ENCODE measurements at places on chromosomes 11 and 22. TPM values are rescaled to one million over a fixed set of nuclear protein-coding genes. Genes with fewer than 3 reads are reported as not detected.

TBX10 gene
- not detected for total RNA-seq

AMPD3 gene
- total RNA-seq, result 2.1 TPM

FAM83F gene
- total RNA-seq, result 13.5 TPM

RAB38 gene
- total RNA-seq, result 14.2 TPM

APOBEC3A gene
- total RNA-seq, result not detected

PANX3 gene
- not detected for total RNA-seq

SAA4 gene
- total RNA-seq, result not detected

KRTAP5-9 gene
- total RNA-seq, result not detected

GLYATL2 gene
- total RNA-seq, result 0.63 TPM

GRCh38 chr22:41181349-41182241 is 23.5 kb upstream of the L3MBTL2 start:
- H3K27ac ChIP-seq, result peak overlapping the region; percentile 86
- peaks cover 17% of the 10 kb centered on the region for H3K4me1 ChIP-seq
- DNase-seq, result peak; percentile 67

GRCh38 chr11:2194877-2195755 is 23.5 kb upstream of the TH start:
- H3K27ac ChIP-seq, result no peak overlapping the region
- no peak overlapping the region for H3K4me3 ChIP-seq
- H3K4me1 ChIP-seq, result no peaks in the 10 kb centered on the region
- no peaks in the 10 kb centered on the region for H3K36me3 ChIP-seq
- DNase-seq, result peak; percentile 76

- H3K4me1 ChIP-seq, result peaks cover 8% of the 10 kb centered on the region
- H3K27ac ChIP-seq, result peak overlapping the region; percentile 94
- DNase-seq, result peak; percentile 62
- H3K36me3 ChIP-seq, result peaks cover 8% of the 10 kb centered on the region
- peak overlapping the region; percentile 63 for H3K4me3 ChIP-seq
These were observed 679 bp upstream of the DPP3 start for GRCh38 chr11:66479394-66480116.

GRCh38 chr11:133927690-133928627 is 28.8 kb downstream of the IGSF9B start:
- H3K4me3 ChIP-seq, result no peak overlapping the region
- peaks cover 12% of the 10 kb centered on the region for H3K36me3 ChIP-seq
- no peaks in the 10 kb centered on the region for H3K4me1 ChIP-seq
- DNase-seq, result peak; percentile 85
- H3K27ac ChIP-seq, result no peak overlapping the region
- no peaks in the 10 kb centered on the region for H3K27me3 ChIP-seq

DNA sequence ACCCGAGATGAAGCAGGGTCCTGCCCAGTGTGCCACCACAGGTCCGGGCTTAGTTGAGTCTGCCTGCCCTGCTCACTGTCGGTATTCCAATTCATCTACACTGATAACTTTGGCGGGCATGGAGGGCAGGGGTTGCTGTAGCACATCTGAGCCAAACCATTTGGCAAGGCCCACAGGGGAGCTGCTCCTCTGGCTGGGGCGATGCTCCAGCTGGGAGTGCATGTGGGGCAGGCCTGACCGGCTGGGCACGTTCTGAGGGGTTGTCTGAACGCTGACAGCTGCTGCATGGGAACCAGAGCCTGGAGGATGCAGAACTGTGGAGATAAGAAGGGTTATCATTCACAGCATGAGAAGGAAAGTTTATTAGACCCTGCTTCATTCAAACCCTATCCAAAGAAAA is 40.4 kb downstream of the DRG1 start:
- no peak overlapping the region for H3K4me3 ChIP-seq
- DNase-seq, result no peak
- H3K27ac ChIP-seq, result no peak overlapping the region
- no peaks in the 10 kb centered on the region for H3K27me3 ChIP-seq
- H3K4me1 ChIP-seq, result no peaks in the 10 kb centered on the region
- H3K36me3 ChIP-seq, result peaks cover 27% of the 10 kb centered on the region

GRCh38 chr11:12133547-12134235 is 23.3 kb downstream of the MICAL2 start:
- no peaks in the 10 kb centered on the region for H3K27me3 ChIP-seq
- no peak for DNase-seq
- no peaks in the 10 kb centered on the region for H3K36me3 ChIP-seq
- H3K27ac ChIP-seq, result no peak overlapping the region

- no peaks in the 10 kb centered on the region for H3K4me1 ChIP-seq
- no peak overlapping the region for H3K27ac ChIP-seq
- no peak overlapping the region for H3K4me3 ChIP-seq
- no peaks in the 10 kb centered on the region for H3K36me3 ChIP-seq
These were observed 14.6 kb upstream of the POLD3 start for GRCh38 chr11:74577624-74578396.

- H3K27ac ChIP-seq, result no peak overlapping the region
- H3K4me1 ChIP-seq, result no peaks in the 10 kb centered on the region
- H3K4me3 ChIP-seq, result no peak overlapping the region
- no peak for DNase-seq
- no peaks in the 10 kb centered on the region for H3K36me3 ChIP-seq
These were observed 403.6 kb downstream of the MN1 start for GRCh38 chr22:27397954-27398342.

GRCh38 chr22:32048069-32048468 is 5.0 kb downstream of the SLC5A1 start:
- no peak overlapping the region for H3K4me3 ChIP-seq
- 0 out of 2 replicates have a peak, but pooled peaks cover 4% of the 10 kb centered on the region for H3K27me3 ChIP-seq
- H3K4me1 ChIP-seq, result no peaks in the 10 kb centered on the region
- no peak overlapping the region for H3K27ac ChIP-seq

DNA sequence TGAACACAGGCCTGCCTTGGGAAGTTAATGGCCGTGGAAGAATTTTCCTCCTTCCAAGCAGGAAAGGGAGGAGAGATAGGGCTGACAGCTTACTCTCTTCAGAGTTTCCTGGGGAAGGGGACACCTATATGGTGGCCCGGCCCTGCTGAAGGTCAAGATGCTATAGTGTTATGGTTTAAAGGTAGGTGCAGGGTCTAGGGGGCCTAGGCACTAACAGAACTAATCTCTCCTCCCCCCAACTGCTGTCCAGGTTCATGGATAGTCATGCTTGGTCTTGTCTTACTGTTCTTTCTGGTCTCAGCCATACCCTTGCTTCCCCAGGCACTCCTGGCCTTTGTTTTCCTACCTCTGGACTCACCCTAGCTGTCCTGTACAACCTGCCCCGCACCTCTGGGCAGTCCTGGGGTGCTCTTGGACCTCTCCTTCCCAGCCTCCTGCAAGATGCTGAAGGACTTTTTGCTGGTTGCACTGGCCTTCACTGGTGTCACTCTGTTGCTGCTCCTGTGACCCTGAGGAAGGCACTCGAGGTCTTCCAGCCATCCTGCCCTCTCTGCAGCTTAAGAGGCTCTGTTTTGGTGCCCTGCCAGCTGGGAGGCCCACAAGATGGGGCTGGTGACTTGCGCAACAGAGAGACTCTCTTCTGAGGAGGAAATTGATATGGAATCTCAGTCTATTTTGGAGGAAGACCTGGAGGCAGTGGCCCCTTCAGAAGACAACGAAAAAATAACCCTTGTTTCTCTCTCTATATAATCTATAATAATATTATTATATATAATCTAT is 17.9 kb downstream of the SEC14L3 start:
- peak; percentile 48 for DNase-seq
- H3K4me3 ChIP-seq, result no peak overlapping the region

GRCh38 chr11:111393096-111393495 is 14.0 kb upstream of the POU2AF1 start:
- no peaks in the 10 kb centered on the region for H3K36me3 ChIP-seq
- H3K4me3 ChIP-seq, result no peak overlapping the region
- no peak overlapping the region for H3K27ac ChIP-seq
- no peaks in the 10 kb centered on the region for H3K27me3 ChIP-seq

GRCh38 chr11:2172676-2173075 is 1.1 kb upstream of the TH start:
- no peak for DNase-seq
- no peaks in the 10 kb centered on the region for H3K4me1 ChIP-seq
- no peaks in the 10 kb centered on the region for H3K27me3 ChIP-seq
- no peak overlapping the region for H3K4me3 ChIP-seq
- no peak overlapping the region for H3K27ac ChIP-seq

- H3K4me1 ChIP-seq, result no peaks in the 10 kb centered on the region
- H3K27ac ChIP-seq, result no peak overlapping the region
- no peaks in the 10 kb centered on the region for H3K27me3 ChIP-seq
- no peak overlapping the region for H3K4me3 ChIP-seq
These were observed 127.7 kb downstream of the COMMD9 start for GRCh38 chr11:36161572-36161971.

DNA sequence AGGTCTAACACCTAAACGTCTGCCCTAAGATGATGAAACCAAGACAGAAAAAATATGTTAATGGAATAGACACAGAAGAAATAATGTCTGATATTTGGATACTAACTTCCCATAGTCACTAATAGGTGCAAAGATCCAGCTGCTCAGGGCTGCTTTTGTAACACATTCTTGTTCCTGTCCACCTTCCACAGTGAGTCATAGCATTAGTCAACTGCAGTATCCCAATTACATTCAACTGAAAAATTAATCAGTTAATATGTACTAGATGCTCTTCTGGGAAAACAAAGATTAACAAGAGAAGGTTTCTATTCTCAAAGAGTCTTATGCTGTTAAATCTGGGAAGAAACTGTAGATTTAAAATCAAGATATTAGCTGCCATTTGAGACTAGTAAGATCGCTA is 47.6 kb downstream of the HEPHL1 start:
- H3K27ac ChIP-seq, result no peak overlapping the region
- H3K4me3 ChIP-seq, result no peak overlapping the region
- H3K36me3 ChIP-seq, result no peaks in the 10 kb centered on the region
- DNase-seq, result no peak
- no peaks in the 10 kb centered on the region for H3K4me1 ChIP-seq

GRCh38 chr11:6229911-6230310 is 4.5 kb downstream of the FHIP1B start:
- H3K36me3 ChIP-seq, result no peaks in the 10 kb centered on the region
- no peak for DNase-seq
- no peak overlapping the region for H3K27ac ChIP-seq
- H3K4me3 ChIP-seq, result no peak overlapping the region
- peaks cover 3% of the 10 kb centered on the region for H3K4me1 ChIP-seq
- no peaks in the 10 kb centered on the region for H3K27me3 ChIP-seq

DNA sequence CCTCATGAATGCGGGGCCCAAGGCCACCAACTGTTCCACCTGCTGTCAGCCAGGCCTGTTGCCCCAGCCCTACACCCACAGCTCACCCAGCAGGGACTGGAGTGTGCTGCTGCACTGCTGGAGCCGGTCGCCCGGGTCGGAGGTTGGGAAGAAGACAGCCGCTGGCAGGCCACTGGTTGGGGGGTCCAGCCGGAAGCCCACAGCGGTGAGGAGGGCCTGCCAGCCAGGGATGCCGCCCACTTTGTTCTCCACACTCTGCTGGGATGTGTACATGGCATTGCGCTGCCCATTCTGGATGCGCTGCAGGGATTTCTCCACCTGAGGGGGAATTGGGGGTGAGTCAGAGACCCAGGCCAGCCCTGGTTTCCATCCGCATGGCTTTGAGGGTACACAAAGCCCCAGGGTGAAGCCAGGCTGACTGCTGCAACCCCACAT is 74.2 kb upstream of the PITPNB start:
- peaks cover 12% of the 10 kb centered on the region for H3K4me1 ChIP-seq
- H3K36me3 ChIP-seq, result no peaks in the 10 kb centered on the region
- no peak for DNase-seq
- H3K4me3 ChIP-seq, result no peak overlapping the region

- peaks cover 46% of the 10 kb centered on the region for H3K4me1 ChIP-seq
- H3K27ac ChIP-seq, result peak overlapping the region; percentile 32
- no peaks in the 10 kb centered on the region for H3K27me3 ChIP-seq
- H3K4me3 ChIP-seq, result no peak overlapping the region
These were observed 7.9 kb downstream of the SC5D start for GRCh38 chr11:121300313-121300971.

DNA sequence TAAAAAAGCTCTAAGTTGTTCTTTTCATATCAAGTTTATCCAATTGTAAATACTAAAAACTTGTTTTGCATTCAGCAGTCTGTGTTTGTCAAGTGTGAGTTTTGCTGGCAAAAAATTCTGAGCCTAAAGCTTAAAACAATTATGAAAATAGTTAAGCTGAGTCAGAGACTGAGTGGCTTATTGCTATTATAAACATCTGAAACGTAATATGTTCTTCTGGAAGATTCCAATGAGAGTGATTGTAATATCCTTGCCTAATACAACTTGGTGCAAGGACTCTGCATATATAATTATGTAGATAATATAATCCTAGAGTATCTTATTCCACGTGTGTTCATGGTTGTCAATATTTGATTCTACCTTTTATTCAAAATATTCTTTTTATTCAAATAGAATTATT is 14.1 kb upstream of the NUP50 start:
- H3K36me3 ChIP-seq, result no peaks in the 10 kb centered on the region
- no peaks in the 10 kb centered on the region for H3K4me1 ChIP-seq
- H3K4me3 ChIP-seq, result no peak overlapping the region
- no peak for DNase-seq
- H3K27me3 ChIP-seq, result no peaks in the 10 kb centered on the region
- no peak overlapping the region for H3K27ac ChIP-seq

GRCh38 chr22:20223421-20224255 is 44.5 kb downstream of the RTN4R start:
- no peak overlapping the region for H3K27ac ChIP-seq
- H3K4me3 ChIP-seq, result no peak overlapping the region
- DNase-seq, result no peak
- H3K4me1 ChIP-seq, result no peaks in the 10 kb centered on the region

- H3K27me3 ChIP-seq, result no peaks in the 10 kb centered on the region
- no peak overlapping the region for H3K4me3 ChIP-seq
- no peaks in the 10 kb centered on the region for H3K36me3 ChIP-seq
- H3K4me1 ChIP-seq, result peaks cover 12% of the 10 kb centered on the region
- no peak for DNase-seq
These were observed 242.0 kb downstream of the ETS1 start for GRCh38 chr11:128345316-128345715.

Data from GM23338 (cell line).